ENCODE measurements at places on chromosomes 12 and 14.

GRCh38 chr12:67288561-67288960, 19.4 kb downstream of the CAND1 start:
- no peak for DNase-seq

DNA sequence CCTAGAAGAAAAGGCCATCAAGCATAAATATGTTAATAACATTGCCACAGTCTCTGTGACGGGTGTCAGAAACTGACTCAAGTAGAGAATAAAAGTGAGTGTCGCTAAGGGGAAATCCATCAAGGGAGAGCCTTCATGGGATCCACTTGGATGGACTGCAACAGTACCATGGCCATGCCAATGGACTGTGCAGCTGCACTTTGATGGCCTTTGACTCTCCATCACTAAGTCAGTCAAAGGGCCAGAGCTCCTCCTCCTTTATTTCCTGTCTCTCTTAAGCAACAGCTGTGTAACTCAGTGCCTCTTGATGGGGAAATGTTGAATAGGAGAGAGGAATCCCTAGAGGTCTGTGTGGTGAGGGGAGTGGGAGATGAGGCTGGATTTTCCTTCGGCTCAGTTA, 335.2 kb downstream of the BMP4 start:
- no peak for DNase-seq

- no peak for DNase-seq
Observed at GRCh38 chr12:106137530-106138356, 1.0 kb downstream of the NUAK1 start.

- DNase-seq: no peak
Observed at GRCh38 chr12:51813931-51814310, 34.6 kb downstream of the FIGNL2 start.

GRCh38 chr12:119686355-119686754, 18.4 kb downstream of the PRKAB1 start:
- DNase-seq: no peak

DNA sequence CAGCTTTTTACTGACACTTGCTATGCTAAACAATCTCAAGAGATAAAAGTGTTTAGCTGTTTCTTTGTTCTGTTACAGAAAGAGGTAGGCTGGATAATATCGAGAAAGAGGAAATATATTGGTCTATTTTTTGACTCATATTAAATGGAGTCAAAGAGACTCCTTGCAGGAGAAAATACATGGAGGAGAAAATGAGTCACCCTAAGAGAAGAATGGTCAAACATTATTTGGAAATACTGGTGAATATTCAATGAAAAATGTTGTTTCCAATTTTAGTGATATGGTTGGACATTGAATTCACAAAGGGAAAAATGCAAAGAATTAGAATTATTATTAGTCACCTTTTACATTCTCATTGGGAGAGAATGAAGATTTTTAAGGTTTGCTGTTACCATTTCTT, 3.2 kb downstream of the KCNJ8 start:
- DNase-seq: no peak

DNA sequence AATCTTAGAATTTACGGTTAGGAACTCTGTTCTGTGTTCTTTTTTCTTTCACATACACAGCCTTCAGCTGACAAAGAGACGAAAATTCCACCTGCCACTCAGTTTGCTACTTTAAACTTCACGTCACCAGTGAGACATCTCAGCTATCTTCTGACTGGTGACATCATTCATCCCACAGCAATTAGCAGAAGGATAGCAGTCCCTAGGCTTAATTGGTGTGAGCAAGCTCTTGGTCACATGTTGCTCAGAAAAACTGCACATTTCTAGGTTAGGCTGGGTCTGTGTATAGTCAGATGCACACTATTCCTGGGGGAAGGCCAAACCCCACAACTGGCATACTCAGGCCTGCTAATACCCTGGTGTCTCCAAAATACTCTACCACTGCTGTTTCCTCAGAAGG, 23.9 kb downstream of the SLC7A7 start:
- no peak for DNase-seq

GRCh38 chr12:108966378-108967151, 54.3 kb downstream of the SVOP start:
- DNase-seq: no peak

DNA sequence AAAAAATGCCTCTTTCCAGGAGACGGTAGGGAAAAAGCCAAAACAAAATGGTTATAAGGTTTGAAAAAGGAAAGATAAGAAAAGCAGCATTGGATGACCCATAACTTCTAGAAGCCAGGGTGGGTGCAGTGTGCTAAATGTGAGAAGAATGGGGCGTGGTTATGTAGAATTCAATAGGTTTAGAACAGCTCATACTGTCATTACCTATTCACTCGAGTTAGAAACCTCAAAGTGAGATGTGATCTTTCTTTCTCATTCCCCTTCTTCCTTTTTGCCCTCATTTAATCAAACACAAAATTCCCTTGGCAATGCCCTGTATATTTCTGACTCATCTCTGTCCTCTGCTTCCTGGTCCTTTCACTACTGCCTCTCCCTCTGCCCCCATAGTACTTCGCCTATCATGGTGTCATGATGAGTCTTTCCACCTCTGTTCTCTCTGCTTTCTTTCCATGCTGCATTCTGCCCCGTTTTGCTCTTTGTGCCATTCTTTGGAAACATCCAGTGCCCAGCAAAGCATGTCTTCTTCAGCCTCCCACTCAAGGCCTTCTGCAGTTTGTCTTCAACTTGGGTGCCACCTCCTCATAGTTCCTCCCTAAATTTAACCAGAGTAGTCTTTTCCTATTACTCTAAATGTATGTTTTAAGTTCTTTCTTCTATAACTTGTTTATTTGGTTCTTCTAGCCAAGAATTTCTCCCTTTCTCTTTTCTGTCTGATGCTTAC, 496.3 kb downstream of the NRXN3 start:
- DNase-seq: no peak

- DNase-seq: no peak
Observed at GRCh38 chr12:77163074-77164038, 98.0 kb upstream of the E2F7 start.

GRCh38 chr12:124650912-124651311, 83.5 kb upstream of the NCOR2 start:
- no peak for DNase-seq

- no peak for DNase-seq
Observed at GRCh38 chr12:108232565-108232964, 103.5 kb downstream of the WSCD2 start.

DNA sequence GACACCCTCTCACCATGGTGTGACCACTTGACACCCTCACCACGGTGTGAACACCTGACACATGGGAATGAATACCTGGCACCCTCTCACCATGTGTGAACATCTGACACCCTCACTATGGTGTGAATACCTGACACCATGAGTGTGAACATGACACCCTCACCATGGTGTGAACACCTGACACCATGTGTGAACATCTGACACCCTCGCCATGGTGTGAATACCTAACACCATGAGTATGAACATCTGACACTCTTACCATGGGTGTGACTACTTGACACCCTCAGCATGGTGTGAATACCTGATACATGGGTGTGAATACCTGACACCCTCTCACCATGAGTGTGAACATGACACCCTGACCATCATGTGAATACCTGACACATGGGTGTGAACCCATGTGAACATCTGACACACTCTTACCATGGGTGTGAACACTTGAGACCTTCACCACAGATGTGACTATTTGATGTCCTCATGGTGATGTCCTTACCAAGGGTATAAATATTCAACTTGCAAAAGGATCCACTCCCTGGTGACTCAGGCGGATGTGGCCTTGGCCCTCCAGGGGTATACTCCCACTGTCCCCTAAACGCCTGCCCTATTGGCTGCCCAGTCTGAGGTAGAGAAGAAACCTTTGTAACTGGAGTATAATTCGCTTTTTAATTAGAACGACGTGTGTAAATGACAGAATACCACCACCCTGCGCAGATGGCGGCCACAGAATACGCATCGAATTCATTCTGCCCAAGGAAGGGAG, 29.1 kb downstream of the RFLNA start:
- DNase-seq: no peak

GRCh38 chr12:46701356-46701755, 124.4 kb downstream of the SLC38A4 start:
- no peak for DNase-seq

DNA sequence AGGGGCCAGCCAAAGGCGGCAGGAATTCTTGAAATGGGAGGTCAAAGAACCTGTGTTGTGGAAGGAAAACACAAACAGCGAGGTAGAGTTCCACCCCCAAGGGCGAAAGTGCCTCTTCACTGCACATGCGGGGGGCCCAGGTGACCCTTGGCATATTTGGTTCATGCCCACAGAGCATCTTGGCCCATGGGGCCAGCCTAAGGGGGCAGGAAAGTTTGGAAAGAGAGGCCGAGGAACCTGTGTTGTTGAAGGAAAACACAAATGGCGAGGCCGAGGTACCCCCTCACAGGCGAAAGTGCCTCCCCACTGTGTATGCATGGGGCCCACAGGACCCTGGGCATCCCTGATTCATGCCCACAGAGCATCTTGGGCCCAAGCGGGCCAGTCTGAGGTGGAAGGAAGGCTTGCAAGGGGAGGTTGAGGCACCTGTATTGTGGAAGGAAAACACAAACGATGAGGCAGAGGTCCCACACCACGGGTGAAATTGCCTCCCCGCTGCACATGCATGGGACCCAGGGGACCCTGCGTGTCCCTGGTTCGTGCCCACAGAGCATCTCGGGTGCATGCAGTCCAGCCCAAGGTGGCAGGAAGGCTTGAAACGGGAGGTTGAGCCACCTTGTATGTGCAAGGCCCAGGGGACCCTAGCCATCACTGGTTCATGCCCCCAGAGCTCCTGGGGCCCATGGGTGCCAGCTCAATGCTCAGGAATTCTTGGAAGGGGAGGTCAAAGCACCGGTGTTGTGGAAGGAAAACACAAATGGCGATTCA, 384.1 kb downstream of the ALG10 start:
- DNase-seq: no peak

DNA sequence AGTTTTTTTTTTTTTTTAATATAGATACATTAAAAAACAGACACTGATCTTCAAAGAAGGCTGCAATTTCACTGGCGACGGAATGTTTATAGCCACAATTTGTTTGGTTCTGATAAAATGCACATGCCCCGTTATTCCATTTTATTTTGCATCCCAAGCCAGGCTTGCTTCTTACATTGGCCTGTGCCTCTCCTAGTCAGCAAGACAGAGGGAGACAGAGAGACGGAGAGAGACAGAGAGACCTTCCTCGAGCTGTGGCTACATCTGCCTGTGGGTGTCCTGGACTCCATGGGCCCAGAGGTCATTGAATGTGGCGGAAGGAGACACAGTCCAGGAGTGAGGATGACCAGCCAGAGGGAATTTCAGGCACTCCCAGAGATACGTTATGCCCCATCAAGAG, 926.6 kb downstream of the VRK1 start:
- DNase-seq: no peak

GRCh38 chr14:65062096-65063075, 39.9 kb downstream of the MAX start:
- no peak for DNase-seq

- DNase-seq: no peak
Observed at GRCh38 chr12:95694136-95694535, 96.4 kb downstream of the NTN4 start.

DNA sequence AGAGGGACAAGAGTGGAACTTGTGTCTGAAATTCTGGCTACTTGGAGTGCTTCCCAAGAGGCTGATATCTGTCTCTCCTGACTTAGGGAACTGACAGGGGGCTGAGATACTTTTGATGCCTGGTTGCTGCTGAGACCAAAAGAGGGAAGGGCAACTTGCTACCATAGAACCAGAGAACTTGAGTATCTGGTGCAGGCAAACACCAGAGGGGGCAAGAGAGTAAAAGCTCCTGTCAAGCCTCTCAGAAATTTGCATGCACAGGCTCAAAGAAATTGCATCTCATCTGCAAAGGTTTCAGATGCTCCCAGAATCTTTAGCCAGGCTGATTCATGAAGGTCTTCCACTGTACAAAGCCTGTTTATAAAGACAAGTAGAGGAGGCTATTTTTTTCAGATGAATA, 391.3 kb upstream of the FOXG1 start:
- DNase-seq: no peak

DNA sequence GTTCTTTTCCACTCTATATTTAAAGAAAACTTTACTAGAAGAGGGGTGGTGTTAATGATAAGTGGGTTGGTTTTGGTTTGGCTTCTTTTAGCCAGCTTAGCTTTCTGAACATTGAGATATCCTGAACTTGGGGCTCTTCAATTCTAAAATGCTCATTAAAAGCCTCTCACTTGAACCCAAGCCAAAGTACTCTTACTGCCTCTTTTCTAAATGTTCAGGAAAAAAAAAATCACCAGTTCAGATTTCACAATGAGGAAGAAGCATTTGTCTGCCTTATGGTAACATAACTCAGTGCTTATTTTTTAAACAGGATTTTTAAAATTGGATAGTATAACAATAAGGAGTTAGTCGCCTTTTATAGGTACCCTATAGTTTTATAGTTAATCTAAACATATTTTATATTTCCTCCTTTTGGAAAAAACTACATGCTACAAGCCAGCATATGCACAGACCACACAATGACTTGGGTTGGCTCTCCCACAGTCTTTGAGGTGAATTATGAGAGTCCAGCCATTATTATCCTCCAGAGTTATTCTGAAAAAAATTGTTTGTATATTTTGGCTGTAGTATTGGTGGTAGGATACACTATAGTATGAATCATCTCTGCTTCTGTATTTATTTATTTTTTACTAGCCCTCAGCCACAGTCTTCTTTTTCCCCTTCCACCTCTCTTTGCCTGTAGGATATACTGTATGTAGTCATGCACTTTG, 195.5 kb upstream of the TMPO start:
- DNase-seq: no peak

- no peak for DNase-seq
Observed at GRCh38 chr14:23615856-23616255, 20.3 kb upstream of the DHRS2 start.

DNA sequence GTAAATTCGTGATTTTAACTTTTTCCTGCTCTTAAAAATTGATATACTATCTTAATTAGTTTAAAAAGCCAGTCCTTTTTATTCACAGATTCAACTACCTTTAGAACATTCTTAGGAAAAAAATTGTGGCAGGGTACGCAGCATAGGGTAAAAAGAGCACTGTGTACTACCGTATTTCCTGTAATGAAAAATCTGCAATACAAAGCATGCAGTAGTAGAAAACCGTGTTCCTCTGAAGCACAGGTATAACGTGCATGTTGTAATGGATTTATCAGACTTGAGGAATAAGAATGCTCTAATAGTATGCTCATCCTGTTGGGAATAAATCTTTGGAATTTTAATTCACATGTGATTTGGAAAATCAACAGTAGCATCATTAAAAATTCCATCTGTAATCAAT, 140.5 kb downstream of the UNC79 start:
- DNase-seq: no peak

All from stimulated activated naive CD4-positive, alpha-beta T cell treated with Interleukin-2 at 50 U/mL for 16 hours (primary cell).